ENCODE measurements at places on chromosomes 7 and 10. TPM values are rescaled to one million over a fixed set of nuclear protein-coding genes. Genes with fewer than 3 reads are reported as not detected.

GRCh38 chr7:8325067-8325466 is 63.1 kb upstream of the ICA1 start:
- H3K27me3 ChIP-seq: no peaks in the 10 kb centered on the region
- H3K4me1 ChIP-seq: no peaks in the 10 kb centered on the region
- no peak for DNase-seq
- H3K36me3 ChIP-seq: no peaks in the 10 kb centered on the region
- no peak overlapping the region for H3K27ac ChIP-seq
- no peak overlapping the region for H3K4me3 ChIP-seq

DNA sequence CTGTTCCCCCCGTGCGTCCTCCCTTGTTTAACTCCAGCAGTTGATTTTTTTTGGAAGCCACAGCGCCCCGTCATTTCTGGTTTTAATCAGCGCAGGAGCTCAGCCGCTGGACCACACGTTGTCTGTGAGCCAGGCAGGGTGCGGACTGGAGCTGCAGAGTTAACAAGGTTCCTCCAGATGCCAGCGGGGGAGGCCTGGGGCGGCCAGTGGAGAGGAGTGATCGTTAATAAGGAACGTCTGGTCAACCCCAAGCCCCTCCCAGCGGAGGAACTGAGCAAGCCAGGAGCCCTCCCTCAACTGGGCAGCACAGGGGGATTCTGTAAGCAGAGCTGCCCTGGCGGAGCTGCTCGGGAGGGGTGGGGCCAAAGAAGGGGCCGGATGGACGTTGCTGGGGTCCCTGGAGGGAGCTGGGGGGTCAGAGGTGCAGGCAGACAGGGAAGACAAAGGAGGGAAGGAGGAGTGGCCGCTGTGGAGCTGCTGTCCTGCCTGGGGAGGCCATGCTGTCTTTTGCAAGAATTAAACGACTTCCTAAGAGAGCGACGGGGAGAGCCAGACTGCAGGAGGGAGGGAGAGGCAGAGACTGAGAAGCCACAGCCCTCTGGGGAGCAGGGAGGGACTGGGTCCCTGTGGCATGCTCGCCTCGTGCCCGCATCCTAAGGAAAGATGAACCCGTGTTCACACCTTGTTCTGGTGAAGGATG is 537.1 kb upstream of the FOXK1 start:
- H3K27ac ChIP-seq: no peak overlapping the region
- no peaks in the 10 kb centered on the region for H3K27me3 ChIP-seq
- H3K4me1 ChIP-seq: peaks cover 17% of the 10 kb centered on the region
- no peak overlapping the region for H3K4me3 ChIP-seq

Gene PLAC9
- 2.0 TPM for total RNA-seq

DNA sequence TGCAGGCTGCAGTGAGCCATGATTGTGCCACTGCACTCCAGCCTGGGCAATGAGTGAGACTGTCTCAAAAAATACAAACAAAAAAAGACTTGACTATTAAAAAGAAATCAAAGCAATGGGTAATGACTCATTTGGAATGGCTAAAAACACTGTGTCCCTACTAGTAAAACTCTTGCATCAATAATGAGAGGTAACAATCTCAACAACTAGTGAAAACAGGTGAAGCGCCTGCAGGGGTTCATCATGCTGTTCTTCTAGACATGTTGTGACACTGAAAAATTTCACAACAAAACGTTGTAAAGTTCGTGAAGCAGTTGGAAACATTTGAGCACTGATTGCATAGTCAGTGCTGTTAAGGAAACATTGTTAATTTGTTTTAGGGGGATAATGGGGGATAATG is 26.9 kb upstream of the SLC29A4 start:
- no peak for DNase-seq
- no peak overlapping the region for H3K4me3 ChIP-seq
- H3K4me1 ChIP-seq: no peaks in the 10 kb centered on the region
- H3K36me3 ChIP-seq: no peaks in the 10 kb centered on the region

DNA sequence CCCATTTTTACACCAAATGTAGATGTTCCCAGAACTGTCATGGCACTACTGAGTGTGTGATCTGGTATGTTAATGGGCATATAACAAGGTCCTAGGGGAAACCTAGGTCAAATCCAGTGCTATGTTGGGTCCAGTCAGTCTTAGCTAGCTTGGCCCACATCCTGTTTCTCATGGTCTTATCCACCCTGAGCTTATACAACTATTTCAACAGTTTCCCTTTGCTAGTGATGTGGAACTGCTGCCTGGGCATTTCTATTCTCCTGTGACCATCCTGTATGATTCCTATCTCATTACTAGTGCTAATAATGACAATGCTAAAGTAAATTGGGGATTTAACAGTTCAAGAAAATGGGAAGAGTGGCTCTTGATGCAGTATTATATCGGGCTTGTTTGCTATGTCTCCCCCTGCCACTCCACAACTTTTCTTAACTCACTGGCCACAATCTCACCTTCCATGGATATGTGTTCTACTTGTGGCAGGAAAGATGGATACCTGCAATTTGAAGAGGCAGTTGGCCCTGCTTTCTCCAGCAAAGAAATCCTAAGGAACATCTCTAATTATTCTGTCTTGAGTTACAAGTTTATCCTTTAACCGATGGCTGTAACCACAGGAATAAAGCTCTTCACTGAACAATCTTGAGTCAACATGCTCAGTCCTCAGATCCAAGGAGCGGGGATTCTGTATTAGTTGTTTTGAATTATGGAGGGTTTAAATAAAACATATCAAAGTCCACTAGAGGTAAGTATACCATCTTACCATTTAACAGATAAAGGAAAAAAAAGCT is 707.8 kb downstream of the XPNPEP1 start:
- H3K27ac ChIP-seq: no peak overlapping the region
- no peak overlapping the region for H3K4me3 ChIP-seq
- no peak for DNase-seq
- no peaks in the 10 kb centered on the region for H3K36me3 ChIP-seq
- no peaks in the 10 kb centered on the region for H3K4me1 ChIP-seq

Gene ZNF488
- not detected for total RNA-seq

- H3K27me3 ChIP-seq: no peaks in the 10 kb centered on the region
- H3K36me3 ChIP-seq: peaks cover 83% of the 10 kb centered on the region
- H3K4me1 ChIP-seq: no peaks in the 10 kb centered on the region
- DNase-seq: no peak
- no peak overlapping the region for H3K4me3 ChIP-seq
Measured at GRCh38 chr10:100551196-100551595, 15.5 kb downstream of the HIF1AN start.

DNA sequence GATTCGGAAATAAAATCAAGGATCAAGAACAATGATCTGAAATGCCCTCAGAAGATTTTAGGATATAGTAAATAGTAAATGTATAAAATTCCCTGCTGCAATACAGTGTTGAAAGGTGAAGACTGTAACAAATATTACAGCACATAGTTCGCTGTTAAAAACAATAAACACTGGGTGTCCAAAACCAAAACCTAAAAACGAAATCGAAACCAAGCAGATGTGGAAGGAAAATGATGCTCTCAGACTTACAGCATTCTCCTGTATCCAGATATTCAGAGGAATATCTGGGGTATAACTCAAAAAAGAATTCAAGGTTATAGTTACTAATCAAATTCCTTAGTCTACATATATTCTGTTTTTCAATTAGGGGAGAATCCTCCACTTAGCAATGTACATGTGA is 708.1 kb upstream of the PCDH15 start:
- no peaks in the 10 kb centered on the region for H3K36me3 ChIP-seq
- no peak overlapping the region for H3K27ac ChIP-seq
- H3K27me3 ChIP-seq: no peaks in the 10 kb centered on the region
- no peaks in the 10 kb centered on the region for H3K4me1 ChIP-seq
- no peak overlapping the region for H3K4me3 ChIP-seq

DNA sequence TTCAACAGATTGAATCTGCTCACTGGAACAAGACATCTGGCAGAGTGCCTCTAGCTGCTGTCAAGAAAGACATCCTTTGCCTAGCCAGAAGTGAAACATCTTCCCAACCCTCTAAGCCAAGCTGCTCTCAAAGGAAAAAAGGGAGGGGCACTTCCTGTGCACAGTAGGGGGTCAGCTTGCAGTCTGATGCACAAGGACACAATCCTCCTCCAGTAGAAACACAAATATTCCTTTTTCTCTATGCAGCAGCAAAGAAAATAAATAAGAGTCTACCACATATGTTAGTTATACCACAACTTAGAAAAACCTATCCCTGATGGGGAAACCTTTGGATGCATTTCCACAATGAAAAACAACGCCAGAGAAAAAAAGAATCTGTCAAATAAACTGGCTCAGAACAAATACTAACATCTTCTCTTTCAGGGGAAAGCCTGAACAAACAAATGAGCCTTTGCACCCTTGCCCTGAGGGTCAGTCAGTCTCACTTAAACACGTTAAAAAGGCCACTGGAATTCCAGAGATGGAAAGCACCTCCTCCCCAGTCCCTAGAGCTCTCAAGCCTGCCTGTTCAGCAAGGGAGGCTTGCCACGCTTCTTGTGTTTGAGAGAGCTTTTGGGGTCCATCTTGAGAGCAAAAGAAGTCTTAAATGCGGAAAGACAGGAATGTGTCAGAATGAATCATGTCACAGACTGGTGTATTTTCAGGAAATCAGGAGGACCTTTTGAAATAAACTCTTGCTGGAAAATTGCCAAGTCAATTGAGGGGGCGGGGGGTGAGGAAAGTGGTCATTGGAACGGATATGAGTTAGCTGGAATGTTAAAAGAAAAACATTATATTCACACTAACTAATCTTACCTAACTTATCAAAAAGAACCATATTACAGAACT is 7.5 kb downstream of the LAMB1 start:
- H3K27ac ChIP-seq: no peak overlapping the region
- H3K4me1 ChIP-seq: no peaks in the 10 kb centered on the region
- no peak for DNase-seq

Gene CPVL
- 107 TPM for total RNA-seq

Gene POM121L12
- not detected for total RNA-seq
